Astrocyte of the spinal cord (primary cell): ENCODE measurements at places on chromosomes 6 and 20.

- DNase-seq, result peak; percentile 67
Measured at GRCh38 chr6:41503827-41504465, 42.2 kb upstream of the FOXP4 start.

DNA sequence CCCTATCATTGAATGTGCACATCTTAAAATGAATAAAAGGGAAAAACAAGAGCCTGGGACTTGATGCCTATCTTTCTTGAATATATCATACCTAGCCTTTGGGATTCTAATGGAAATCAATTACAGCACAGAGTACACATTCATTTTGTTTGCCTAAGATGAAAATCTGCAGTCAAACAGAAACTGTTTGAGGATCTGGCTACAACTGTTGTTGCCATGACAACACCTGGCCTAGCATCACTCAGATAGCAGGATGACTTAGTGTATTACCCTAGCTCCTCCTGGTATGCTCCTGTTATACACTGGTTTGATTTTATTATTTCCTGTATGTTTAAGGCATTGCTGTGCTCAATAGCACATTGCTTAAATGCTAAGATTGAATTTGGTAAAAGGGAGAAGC lies 71.5 kb upstream of the LAMP5 start:
- DNase-seq, result no peak

GRCh38 chr6:53544217-53544469 lies 758 bp downstream of the GCLC start:
- DNase-seq, result peak; percentile 25

DNA sequence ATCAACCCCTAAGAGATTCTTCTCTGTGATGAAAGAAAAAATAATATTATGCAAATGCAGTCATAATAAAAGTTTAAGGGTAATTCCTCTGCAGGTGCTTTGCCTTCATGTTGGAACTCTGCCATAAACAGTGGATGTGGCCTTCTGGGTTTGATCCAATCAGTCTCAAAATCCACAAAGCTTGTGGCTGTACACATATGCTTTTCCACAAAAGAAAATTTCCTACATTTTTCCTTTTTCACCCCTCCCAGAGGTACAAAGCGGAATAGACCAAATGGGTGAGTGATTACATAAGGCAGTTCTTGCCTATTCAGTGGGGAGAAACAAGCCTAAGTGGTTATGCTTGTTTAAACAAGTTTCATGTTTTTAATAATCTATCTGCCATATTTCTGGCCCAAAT lies 16.7 kb downstream of the CALHM5 start:
- DNase-seq, result no peak

DNA sequence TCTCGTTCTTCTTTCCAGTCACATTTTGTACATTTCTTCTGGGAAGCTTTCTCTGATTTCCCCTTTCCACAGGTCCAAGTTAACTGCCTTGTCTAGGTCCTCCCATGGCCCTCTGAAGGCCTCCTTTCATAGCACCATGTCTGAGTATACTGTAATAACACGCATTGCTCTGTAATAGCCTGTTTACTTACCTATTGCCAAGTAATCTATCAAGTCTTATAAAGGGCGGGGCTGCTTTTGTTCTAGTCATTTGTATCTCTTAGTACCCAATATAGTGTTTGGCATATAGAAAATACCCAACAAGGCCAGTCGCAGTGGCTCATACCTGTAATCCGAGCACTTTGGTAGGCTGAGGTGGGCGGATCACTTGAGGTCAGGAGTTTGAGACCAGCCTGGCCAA lies 17.9 kb downstream of the PTPN1 start:
- DNase-seq, result no peak

DNA sequence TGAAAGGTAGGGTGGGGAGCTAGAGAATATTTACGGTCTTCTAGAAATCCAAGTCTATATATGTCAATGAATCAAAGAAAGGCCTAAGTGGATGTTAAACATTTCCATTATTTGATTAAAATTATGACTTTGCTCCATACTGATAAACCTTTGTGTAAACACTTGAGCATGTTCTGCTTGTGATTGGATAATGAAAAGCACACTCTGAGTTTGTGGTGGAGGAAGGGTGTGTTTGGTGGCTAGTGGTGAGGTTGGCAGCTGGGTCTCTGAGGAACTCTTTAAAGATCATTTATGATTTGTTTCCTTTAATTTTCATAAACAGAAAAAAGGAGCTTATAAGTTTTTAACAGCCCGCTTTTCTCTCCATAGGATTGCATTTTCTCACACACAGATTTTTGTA lies 84.7 kb downstream of the RFPL4B start:
- no peak for DNase-seq

- peak; percentile 16 for DNase-seq
Measured at GRCh38 chr6:148887181-148887580, 140.4 kb downstream of the UST start.

GRCh38 chr6:43734294-43734665 lies 35.7 kb upstream of the VEGFA start:
- no peak for DNase-seq

DNA sequence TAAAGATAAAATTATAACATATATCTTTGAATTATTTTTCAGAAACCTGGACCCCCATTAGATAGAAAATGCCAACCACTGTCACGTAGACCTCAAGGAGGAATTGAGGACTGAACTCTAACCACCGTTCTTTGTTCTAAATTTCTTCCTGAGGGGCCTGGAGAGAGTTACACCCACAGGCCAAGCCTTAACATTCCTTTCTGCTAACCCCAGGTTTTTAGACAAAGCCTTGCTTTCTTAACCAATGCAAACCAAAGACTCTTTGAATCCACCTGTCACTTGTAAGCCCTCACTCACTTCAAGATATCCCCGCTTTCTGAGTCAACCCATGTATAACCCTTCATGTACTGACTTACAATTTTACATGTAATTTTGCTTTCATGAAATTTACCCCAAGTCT lies 41.0 kb downstream of the SNX14 start:
- no peak for DNase-seq

DNA sequence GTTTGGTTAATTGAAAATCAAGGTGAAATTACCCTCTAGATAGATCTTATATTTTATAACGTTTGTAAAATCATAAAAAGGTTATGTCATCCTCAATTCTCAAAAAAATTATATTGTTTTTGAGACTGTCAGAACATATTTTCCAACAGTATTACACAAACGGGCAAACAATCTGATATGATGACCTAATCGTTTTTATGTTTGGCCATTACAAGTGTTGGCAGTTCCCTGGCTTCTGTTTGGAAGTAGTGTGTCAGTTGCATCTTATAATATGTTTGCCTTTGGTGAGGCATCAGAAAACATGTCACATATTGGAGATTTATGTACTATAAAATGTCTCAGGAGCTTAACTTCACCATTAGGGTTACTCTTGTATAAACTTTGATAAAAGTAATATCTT lies 308.1 kb upstream of the EPHA7 start:
- DNase-seq, result no peak
